C1 segment of cervical spinal cord (tissue), 14 donors: ENCODE measurements at places on chromosomes 1 and 21.

GRCh38 chr1:77624102-77624501 is 58.4 kb downstream of the ZZZ3 start:
- no peak for DNase-seq

- no peak for DNase-seq
These were observed 537.3 kb upstream of the PLXNA2 start for GRCh38 chr1:208781391-208782045.

GRCh38 chr1:196660852-196661251 is 9.0 kb downstream of the CFH start:
- DNase-seq: no peak

DNA sequence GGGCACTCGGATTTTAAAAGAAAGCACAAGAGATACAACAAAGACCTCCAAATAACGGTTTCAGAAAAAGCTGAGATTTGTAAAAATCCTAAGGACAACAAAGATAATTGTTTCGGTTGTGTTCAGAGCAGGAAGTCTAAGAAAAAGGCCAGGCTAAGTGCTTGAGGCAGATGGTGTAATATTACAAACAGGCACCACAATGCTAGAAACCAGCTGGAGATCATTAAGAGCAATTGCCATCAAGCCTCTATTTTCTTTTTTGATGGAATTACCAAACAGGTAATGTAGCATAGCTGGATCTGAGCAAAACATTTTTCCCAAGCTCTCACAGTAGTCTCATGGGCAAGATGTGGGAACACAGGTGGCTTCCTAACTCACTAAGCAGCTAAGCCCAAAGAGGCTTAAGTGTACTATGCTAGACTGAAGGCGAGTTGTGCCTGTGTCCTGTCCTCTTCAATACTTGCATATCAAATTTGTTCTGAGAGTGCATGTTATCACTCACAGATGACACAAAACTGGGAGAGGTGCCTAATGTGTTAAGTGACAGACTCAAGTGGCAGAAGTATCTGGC is 161.6 kb downstream of the GLUL start:
- DNase-seq: no peak

GRCh38 chr1:245260883-245261282 is 106.1 kb downstream of the KIF26B start:
- no peak for DNase-seq

DNA sequence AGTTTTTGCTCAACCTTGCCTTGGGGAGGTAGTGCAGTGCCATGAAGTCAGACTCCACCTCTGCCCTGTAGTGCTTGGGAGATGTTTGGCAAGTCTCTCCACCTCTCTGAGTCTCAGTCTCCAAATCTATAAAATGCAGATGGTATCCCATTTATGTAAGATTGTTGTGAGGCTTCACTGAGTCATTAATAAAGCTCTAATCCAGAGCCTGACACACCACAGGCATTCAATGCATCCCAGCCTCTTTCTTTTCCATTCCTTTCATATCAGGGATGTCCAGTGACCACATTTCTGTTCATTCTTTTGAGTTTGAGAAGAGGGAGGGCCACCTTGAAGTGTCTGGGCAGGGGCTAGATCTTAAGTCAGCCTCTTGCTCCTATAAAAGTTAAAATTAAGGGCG is 37.6 kb upstream of the LMO4 start:
- DNase-seq: no peak

DNA sequence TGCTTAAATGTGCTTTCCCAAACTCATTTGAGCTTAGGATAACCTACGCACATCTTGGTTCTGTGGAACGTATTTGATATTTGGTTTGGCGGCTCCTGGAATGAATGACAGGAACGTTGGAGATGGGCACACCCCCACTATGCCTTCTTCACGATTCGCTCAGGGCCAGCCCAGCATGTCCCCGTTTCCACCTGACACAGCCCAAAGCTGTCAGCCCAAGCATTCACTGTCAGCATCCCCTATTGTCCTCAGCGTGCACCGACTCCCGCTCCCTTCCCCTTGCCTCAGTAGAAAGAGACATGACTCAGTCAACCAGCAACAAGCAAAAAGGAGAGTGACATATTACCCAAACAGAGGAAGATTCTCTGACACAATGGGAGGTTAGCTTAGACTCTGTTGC is 181.4 kb downstream of the KCNJ6 start:
- DNase-seq: no peak

- no peak for DNase-seq
These were observed 260.7 kb upstream of the BRINP3 start for GRCh38 chr1:190738317-190738716.

DNA sequence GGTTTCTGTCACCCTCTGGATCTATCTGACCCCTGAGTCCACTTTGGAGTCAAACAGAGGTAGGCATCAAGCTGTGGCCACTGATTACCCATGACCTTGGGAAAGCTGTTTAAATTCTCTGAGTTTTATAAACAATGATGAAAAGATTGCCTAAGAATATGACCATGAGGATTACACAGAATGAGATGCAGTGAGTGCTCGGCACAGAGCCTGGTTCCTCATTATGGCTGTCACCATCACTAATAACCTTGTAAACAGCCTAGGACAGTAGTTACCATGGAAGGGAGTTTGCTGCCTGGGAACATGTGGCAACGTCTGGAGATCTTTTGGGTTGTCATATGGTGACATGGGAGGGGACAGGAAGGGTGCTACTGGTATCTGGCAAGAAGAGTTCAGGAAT is 248.3 kb upstream of the KAZN start:
- DNase-seq: no peak

GRCh38 chr1:64121766-64122385 is 81.5 kb upstream of the UBE2U start:
- no peak for DNase-seq

GRCh38 chr1:53144201-53144600 is 1.8 kb upstream of the SLC1A7 start:
- DNase-seq: no peak

DNA sequence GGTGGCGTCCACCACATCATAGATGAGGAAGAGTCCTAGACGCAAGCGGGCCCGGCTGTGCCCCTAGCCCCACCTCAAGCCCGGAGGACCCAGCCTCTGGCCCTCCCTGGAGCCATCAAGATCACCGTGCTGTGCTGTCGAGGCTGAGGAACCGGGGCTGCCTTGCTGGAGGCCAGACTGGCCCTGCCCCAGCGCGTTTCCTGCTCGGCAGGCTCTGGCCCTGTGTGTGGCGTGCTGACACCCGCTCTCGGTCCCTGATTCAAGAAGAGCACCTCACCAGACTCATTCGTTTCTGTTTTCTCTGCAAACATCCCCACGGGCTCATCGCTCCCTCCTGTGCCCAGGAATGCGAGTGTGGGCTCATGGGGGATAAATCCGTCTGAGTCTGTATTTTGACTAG is 51.1 kb downstream of the GLIS1 start:
- DNase-seq: no peak

- DNase-seq: no peak
These were observed 104.1 kb downstream of the SYF2 start for GRCh38 chr1:25128121-25128621.

DNA sequence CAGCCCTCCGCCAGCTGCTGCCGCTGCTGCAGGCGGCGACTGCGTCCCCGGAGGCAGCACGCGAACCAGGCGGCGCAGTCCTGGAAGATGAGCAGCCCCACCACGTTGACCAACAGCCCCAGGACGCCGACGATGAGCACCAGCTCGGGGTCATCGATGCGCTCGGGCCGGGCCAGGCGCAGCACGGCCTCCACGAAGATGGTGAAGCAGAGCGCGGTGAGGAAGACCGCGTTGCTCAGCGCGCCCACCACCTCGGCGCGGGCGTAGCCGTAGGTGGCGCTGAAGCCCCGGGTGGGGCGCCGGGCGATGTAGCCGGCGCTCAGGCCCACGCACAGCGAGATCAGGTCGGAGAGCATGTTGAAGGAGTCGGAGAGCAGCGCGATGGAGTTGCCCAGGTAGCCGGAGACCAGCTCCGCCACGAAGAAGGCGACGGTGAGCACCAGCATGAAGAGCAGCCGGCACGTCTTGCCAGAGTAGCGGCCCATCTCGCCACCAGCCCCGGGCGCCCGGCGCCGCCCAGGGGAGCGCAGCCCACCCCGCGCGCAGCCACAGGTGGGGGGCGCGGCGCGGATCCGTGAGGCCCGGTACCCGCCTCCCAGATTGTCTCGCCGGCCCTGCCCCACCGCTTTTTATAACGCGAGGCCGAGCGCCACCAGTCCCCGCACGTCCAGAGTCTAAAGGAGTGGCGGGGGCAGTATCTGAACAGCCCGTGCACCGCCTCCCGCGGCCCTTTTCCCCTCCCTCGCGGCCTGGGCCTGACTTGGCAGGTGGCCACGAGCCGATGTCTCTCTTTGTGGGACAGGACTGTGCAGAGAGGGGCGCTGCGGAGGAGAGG is at the start of gene SLC30A10:
Gene SLC30A10, minus strand, starts transcription at position 602 of the 835 bp plus-strand sequence. Its CDS starts 117 bp downstream, at position 485.
- no peak for DNase-seq

DNA sequence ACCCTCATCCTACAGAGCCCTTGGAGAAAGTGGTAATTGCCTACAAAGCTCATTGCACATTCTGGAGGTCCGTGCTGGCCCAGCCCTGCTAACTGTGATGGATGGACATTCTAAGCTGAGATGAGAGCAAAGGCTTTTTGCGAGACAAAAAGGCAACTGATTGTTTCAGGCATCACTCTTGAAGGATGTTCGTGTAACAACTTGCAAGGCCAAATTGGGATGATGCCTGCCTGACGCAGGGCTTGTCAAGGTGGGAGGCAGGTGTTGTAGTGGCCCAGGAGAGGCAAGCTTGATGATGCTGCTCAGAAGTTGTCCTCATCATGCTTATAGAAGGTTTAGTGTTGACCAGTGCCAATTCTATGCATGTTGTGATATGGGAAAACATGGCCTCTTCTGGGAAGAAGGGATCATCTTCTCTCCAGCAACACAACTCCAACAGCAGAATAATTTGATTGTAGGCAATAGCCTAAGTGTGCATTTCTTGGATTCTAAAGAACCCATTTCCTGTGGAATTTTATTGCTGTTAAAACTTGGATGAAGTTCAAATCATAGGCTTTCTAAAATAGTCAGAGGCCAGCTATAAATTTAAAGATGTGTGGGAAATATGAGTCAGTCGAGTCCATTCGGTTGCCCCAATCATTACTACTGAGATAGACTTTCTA is 102.5 kb upstream of the COA6 start:
- DNase-seq: no peak

- no peak for DNase-seq
These were observed 321.1 kb downstream of the SEC16B start for GRCh38 chr1:177648731-177649265.

GRCh38 chr1:212237651-212238050 is 47.6 kb upstream of the PPP2R5A start:
- no peak for DNase-seq

- no peak for DNase-seq
These were observed 2.4 kb upstream of the E2F2 start for GRCh38 chr1:23533246-23534023.

DNA sequence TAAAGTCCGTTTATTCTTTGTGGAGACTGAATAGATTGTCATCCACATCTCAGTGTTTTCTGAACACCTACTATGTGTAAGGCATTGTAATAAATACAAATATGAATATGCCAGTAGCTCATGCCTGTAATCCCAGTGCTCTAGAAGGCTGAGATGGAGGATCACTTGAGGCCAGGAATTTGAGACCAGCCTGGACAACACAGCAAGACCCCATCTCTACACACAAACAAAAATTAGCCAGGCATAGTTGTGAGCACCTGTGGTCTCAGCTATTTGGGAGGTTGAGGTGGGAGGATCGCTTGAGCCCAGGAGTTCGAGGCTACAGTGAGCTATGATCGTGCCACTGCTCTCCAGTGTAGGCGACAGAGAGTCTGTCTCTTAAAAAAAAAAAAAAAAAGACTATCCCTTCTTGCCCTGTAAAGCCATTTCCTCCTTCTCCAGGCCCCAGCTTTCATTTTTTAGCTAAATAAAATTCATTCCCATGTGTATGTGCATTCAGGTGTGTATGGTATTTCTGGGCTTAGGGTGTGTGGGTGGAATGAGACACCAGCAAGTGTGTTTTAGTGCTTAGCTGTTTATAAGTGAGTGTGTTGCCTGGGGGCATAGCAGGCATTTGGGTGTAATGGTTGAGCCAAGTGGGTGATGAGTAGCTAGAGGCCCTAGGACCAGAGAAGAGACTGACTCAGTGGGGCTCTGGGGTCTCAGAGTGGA is 7.8 kb downstream of the CELSR2 start:
- no peak for DNase-seq

GRCh38 chr1:14826172-14826636 is 227.7 kb downstream of the KAZN start:
- no peak for DNase-seq

DNA sequence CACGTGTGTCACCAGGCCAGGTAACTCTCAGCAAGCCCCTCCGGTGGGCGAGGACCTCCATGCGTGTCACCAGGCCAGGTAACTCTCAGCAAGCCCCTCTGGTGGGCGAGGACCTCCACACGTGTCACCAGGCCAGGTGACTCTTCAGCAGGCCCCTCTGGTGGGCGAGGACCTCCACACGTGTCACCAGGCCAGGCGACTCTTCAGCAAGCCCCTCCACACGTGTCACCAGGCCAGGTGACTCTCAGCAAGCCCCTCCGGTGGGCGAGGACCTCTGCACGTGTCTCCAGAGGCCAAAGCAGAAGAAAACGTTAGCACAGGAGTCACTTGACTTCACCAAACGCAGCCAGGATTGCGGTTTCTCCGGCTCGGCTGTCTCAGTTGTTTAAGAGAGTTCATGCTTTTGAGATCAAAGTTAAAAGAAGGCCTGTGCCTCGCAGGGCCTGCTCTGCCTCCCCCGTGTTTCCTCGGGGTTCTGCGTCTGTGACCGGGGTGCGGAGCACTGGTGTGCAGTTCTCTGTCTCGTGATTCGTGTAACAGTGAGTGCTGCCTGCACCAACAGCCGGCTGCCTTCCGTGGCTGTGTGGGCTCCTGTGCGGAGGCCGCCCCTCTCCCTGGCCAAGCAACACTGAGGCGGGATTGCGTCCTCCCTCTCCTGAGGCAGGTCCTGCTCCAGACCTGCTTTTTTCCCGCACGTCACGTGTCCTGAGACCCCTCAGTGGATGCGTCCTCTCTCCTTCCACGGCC is 56.6 kb downstream of the PRKCZ start:
- DNase-seq: no peak

DNA sequence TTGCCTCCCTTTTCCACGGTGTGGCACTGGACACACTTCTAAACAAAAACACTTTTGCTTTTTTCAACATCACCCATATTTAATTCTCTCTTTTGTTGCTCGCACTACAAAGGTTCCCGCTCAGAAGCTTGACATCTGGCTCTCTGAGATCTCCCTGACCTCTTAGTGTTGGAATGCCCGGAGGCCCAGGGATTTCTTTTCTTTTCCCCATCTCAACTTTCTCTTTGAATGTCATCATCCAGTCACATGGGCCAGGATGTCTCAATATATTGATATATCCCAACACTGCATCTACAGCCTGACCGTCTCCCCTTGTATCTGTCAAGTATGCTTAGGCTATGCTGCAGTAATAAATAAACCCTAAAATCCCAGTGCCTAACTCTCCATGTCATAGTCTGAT is 54.3 kb upstream of the DESI2 start:
- DNase-seq: no peak

DNA sequence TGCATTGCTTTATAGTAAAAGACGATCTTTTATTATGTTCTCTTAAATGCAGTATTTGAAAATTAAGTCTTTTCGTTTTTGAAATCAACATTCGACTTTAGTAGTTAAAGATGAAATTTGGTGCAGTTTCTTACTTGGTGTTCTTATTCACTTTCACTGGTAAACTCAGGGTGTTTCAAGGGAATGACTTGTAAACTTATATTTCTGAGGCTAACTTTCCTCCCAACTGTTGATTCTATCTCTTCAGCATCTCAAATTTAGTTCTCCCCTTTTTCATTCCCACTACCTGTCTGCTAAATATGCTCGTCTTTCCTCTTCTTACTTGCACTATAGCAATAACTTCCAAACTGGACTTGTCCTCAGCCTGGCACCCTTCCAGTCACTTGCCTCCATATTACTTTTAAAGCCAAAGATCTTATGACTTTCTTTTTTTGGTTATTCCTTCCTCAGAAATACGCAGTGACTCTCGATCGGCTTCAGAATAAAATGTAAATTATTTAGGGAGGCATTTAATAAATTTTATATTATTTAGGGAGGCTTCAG is 988 bp downstream of the SLC35A3 start:
- no peak for DNase-seq
